ENCODE measurements at places on chromosomes 1 and 21.

DNA sequence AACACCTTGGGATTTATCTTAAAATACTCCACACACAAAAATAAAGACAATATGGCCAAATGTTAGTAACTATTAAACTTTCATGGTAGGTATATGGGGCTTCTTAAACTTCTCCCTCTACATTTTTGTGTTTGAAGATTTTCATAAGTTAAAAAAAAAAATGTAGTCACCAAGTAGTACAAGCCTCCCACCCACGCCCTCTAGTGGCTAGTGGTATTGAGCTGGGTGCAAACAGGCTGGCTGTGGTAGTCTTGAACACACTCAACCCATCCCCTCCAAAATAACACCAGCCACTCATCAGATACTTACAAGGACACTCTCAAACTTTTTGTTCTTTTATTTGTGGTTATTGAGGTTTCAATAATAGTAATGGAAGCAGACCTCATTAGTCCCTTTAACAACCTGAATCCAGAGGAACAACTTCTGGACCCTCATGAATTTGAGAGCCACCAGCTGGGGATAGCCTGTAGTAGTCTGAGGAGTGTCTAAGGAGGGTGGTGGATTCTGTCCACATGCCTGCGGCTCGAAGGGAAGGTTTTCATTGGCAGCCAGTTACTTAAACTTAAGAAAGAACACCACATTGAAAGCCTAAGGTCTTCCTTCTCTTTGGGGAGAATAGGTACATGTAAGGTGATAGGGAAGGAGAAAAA is 15.6 kb downstream of the RD3 start:
- DNase-seq = peak; percentile 65

DNA sequence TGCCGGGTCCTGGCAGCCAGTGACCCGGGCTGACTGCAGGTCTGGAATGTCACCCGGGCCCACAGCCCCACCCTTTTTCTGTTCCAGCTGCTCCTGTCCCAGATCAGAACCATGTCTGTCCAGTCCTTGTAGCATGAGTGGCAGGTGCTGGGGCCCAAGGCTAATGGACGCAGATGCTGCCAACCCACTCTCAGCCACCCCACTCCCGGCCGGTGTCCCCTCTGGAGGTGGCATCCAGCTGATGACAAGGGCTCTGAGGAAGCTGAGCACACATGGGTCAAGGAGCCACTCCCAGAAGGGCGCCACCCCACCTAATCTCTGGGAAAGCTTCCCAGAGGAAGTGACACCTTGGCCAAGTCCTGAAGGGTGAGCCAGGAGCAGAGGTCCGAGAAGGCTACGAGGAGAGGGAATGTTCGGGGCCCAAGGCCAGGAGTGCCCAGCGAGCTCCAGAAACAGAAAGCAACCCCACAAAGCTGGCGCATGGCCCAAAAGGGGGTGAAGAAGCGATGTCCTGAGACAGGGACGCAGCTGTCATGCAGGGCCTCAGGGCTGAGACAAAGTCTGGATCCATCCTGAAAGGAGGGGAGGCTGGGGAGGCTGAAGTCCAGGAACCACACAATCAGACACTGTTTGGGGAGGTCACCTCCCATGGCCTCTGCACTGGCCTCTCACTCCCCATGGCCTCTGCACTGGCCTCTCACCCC is 39.5 kb downstream of the ACOT7 start:
- DNase-seq = no peak

DNA sequence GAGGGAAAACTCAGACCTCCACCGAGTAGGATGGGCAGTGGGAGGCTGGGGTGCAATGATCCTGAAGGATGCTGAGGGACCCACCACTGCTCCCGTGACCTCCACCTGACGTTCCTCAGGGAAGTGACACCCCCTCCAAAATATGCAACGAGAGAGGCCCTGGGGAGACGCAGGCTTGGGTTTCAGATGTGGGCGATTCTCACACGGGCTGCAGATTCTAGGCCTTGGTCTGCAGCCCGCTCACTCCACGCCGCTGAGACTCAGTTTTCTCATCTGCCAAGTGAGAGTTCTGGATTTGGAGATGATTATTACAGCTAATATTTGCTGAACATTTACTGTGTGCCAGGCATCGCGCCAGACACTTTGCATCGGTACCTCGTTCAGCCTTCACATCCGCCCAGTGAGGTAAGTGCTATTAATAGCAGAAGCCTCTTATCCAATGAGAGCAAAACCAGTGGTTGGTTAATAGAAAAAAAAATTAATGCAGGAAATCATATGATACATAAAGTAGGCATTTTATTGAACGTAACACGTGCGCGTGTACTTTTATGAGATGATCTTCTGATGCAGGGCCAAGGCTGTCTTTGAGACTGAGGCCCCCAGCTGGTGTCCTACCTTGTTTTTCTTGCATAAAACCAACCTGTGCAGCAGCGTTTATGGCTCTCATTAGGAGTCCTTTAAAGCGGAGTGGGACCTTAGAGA is 102.0 kb upstream of the RUNX3 start:
- peak; percentile 40 for DNase-seq

GRCh38 chr1:79811173-79811572 is 804.6 kb upstream of the ADGRL4 start:
- DNase-seq = no peak

DNA sequence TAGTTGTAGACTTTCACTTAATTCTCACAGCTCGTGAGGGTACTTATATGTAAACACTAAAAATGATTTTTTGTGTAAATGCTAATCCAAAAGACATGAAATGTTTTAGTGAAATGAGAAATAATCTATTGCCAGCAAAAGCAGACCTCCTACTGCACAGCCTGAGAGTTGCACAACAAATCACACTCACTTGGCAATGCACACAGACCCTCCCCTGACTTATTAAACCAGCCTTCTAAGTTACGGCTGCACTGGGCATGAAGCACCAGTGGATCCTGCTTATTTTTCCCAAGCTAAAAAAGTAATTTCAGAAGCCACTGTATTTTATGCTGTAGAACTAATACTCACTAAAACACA is 10.3 kb downstream of the ERRFI1 start:
- DNase-seq = no peak

DNA sequence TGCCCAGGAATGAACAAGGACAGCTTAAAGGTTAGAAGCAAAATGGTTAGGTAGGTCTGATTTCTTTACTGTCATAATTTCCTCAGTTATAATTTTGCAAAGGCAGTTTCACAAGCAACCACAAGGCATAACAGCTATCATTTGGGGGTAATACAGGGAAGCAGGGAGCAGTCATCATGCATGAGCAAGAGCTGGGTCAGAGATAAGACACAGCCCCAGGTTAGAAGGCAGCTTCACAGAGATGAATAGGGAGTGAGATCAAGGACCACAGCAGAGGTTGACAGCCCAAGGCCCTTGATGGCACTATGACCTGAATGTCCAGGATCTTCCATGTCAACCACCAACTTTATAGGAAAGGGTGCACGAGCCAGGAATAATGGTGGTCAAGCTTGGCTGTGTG is 9.0 kb upstream of the CSRP1 start:
- no peak for DNase-seq

DNA sequence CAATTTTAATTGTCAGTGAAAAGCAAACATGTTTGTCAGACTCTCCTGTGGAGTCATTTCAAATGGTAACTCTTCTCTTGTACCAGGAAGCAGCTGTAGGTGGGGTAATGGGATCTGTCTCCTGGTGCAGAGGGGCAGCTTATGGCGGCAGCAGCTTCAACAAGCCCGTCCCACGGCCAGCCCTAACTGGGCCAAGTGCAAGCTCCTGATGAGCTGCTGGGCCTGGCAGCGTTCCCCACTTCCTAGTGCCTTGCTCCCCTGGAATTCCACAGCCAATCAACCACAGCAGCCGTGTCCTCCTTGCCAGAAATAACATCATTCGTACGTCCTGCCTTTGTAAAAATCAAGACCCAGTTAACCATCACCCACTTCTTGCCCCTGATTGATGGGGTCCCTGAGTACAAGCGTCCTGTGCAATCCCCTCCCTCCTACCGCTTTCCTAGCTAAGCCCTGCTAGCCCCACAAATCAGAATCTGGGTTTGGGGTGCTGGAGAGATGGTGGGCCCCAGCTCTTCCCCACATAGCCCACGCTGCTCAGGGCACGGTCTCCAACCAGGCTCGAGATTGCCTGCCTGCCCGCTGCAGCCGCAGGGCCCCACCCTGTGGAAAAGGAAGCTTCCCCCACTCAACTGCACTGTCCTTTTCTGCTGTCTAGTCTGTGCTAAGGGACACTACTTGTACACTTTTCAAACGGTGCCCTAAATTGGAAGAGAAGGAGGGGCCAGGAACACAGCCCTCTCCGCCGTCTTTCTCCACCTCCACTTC is 61.2 kb downstream of the TOR1AIP2 start:
- DNase-seq = no peak

- DNase-seq = no peak
These were observed 61.3 kb downstream of the SLC66A1 start for GRCh38 chr1:19373211-19374082.
